ENCODE measurements at places on chromosomes 5 and 9.

DNA sequence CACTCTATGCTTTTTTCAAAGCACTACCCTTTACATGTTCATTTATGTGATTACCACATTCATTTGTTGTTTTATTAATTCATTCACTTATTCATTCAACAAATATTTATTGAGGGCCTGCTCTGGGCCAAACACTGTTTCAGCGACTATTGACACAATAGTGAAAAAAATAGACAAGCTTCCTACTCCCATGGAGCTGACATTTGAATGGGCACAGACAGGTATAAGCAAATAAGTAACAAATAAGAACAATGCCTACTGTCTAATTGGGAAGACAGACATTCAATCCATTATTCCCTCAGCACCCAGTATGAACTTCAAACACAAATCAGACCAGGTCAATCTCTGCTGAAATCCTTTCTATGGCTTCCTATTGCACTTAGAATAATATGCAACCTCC is 156.9 kb upstream of the NR3C1 start:
- DNase-seq: no peak

DNA sequence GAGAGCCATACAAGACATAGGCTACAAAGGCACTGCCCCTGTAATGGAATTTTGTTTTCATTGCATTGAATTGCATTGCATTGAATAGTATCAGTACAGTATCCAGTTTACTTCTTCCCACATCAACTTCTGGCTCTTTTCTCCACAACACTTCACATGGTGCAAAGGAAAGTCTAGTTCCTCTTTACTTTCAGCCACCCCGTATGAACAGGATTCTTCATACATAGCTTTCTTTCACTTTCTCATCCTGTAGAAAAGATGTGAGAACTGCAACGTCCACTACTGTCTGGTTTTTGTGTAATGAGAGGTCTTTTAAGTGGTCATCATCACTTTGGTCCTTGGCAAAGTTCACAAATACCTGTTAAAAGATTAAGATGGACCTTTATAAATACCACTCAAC is 20.2 kb downstream of the NIPSNAP3B start:
- DNase-seq: no peak

- DNase-seq: no peak
Measured at GRCh38 chr5:138408023-138408422, 30.8 kb upstream of the REEP2 start.

DNA sequence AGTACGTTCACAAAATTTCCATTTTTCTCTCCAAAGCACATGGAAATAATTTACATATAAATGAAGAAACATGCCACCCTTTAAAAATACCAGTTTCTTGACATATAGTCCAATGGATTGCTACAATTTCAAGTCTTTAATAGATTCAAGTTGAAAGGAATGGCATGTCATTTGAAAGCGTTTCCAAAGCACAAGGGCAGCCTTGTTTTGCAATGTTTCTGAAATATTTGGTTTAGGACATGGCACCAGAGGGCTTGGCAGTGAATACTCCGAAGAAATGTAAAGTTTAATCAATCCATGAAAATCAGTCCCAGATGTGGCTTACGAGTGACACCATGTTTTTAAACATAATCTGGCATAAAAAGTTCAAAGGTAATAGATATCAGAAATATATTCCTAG is 333.7 kb downstream of the PDE4D start:
- DNase-seq: no peak

DNA sequence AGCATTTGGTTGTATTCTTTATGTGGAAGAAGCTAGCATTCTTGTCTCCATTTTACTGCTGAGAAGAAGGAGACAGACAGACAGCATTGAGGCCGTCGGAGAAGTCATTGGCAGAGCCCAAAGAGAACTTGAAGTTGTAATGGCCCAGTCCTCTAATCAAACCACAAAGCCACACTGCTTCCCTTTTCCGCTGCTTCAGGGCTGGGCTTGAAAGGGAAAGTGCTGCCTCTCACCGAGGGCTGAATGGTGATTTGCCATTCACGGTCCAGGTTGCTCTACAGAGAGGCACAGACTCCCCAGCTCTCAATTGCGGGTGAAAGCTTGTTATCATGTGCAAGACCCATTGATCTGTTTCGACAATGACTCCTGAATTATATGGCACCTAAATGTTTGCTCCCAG is 25.6 kb upstream of the POU4F3 start:
- no peak for DNase-seq

DNA sequence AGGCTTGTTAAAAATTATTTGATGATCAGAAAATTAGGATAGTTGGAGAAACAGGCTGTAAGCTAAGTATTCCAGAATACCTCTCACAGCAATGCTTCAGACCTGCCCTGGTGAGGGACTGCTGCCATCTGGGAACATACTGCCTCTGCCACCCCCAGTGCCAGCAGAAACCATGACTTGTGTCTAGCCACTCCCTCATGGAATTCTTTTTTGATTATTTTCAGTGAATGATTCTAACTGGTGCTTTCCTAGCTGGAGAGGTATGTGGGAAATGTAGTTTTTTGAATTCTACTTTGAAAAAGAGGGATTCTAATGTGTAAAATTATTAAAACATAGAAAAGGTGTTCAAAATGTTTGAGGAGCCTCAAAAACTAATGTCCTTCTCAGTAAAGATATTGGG is 126.3 kb downstream of the HMHB1 start:
- DNase-seq: no peak

GRCh38 chr5:161765611-161766010 is 80.1 kb downstream of the GABRA6 start:
- DNase-seq: no peak

GRCh38 chr5:181069767-181070491 is 29.9 kb downstream of the BTNL9 start:
- peak; percentile 51 for DNase-seq

DNA sequence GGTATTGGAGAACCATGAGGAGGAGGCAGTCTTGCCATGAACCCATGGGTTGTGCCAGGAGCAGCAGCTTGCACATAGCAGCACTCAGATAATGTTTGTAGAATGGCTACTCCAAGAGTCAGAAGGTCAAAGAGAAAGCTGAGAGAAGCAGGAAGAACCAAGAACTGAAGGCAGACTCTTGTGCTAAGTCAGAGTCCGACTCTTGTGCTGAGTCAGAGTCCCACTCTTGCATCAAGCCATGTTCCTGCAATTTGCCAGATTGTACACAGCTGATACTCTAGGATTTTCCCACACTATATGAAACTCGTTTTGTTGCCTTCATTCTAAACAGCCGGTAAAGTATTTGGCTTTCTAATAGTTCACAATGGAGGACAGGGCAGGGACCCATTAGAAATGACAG is 26.2 kb upstream of the HSPA9 start:
- no peak for DNase-seq

GRCh38 chr5:148841519-148841918 is 15.1 kb downstream of the ADRB2 start:
- DNase-seq: no peak

DNA sequence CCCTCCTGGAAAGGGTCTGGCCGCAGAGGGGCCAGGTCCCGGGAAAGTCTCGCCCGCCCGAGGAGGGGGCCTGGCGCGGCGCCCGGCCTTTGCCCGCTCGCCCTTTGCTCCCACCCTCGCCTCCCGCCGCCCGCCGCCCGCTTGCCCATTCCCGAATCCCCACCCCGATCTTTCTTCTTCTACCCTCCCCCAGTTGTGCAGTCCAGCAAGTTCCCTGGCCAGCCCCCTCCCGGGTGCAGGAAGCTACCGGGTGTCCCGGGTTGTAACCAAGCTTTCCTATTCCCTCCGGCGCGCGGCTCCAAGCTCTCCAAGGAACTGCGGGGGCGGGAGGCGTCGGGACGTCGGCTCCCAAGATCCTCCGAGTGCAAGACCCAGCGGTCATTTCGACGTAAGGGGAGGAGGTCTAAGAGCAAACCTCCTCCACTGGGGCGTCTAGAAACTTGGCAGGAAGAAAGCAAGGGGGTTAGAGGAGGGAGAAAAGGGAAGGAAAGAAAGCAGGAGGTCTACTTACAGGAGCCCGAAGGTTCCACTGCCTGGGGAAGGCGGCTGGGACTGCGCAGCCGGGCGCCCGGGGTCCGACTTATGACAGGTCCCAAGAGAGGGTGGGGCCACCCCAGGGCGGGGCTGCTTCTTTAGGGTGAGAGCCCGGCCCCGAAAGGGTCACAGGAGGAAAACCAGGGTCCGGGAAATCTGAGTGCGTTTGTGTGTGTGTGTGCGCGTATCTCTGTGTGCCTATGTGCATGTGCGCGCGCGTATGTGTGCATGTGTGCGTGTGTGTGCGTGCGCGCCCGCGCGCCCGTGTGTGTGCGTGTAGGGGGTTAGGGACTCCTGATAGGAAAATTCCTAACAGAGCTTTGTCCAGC is at the start of gene PTGR1:
PTGR1 (minus strand) TSS at position 556 of the 863 bp plus-strand sequence. CDS start 2,225 bp downstream, outside the sequence.
- DNase-seq: peak; percentile 89

DNA sequence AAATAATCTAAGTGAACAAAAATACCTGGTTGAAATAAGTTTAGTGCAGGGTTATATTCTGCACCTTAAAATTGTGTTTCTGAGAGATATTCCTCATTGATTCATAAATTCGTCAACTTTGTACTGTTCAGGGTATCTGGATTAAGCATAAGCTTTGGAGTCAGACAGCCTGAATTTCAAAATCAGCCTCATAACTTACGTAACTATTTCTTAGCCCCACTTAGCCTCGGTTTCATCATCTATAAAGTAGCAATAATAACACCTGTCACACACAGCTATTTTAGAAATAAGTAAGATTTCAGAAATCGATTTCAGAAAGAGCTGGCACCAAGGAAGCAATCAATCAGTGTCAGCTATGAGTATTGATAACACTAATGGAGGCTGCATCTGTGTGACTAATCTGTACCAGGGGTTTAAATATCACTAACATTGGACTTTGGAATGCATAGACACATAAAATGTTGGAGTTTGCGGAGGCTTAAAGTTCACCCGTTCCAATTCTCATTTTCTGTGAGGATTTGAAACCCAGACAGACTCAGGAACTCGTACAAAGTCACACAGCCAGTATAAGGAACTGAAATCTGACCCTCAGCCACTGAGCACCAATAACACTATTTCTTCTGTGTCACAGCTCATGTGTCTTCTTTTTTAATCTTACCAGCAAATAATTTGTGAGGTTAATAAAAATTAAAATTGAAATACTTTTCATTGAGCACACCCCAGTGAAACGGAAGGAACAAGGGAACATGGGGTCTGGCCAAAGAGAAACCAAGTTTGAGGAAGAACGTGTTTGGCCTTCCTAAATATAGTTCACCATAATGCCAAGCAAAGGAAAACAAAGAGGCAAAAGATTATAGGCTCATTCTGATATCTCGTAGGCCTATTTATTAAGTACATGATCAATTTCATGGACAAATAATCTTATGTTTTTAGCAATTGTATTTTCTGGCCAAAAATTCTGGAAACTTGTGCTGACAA is 194.4 kb upstream of the PTGER4 start:
- no peak for DNase-seq

- no peak for DNase-seq
Measured at GRCh38 chr5:1436681-1437080, 8.6 kb downstream of the SLC6A3 start.

GRCh38 chr5:176440927-176441706 is 7.1 kb upstream of the FAF2 start:
- no peak for DNase-seq

DNA sequence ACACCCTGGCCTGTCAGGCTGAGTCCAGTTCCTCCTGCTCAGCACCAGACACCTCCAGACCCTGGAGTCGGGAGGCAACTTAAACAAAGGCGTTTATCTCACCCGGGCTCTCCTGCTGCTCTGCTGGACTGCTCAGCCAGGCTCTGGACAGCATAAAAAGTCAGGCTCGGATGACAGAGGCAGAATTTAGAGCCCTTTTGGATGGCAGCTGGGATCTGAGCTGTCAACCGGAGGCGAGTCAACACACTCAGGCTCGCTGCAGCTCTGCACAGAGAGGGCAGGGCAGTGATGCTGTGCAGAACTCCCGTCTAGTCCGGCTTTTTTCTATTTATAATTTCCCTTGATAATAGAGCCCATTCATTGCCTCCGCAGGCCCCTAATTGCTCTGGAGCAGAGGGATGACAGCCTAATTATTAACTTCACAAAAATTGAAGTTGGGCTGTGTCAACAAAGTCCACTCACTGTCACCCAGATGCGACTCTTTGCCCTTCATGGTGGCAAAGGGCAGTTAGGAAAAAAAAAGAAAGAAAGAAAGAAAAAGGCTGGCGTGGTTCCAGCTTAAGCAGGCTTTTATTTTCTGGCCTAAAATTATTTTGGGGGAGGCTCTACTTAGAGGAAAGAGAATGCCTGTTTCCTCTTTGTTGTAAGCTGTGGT is 37.6 kb downstream of the STC2 start:
- DNase-seq: peak; percentile 49

- no peak for DNase-seq
Measured at GRCh38 chr9:34862043-34862442, 96.0 kb upstream of the PHF24 start.

- no peak for DNase-seq
Measured at GRCh38 chr9:13845460-13845859, 468.5 kb downstream of the NFIB start.

- DNase-seq: no peak
Measured at GRCh38 chr5:112594095-112594850, 143.4 kb upstream of the APC start.

- DNase-seq: peak; percentile 75
Measured at GRCh38 chr9:70791936-70792335, 329.5 kb downstream of the TRPM3 start.

DNA sequence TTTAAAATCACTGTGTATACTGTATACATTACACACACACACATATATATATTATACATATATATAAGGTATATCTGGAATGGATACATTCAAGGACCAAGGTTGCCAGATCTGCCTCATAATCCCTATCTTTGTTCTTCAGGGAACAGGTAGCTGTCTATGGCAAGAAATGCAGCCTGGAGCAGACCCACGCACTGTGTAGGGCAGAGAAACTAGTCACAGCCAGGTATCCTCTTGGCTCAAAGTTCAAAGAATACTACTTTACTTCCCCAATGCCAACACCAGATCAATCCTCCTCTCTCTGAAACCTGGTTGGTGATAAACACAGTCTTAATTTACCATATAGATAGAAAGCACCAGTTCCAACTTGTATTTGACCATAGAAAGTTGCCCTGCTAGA is 313.6 kb downstream of the PRELID2 start:
- no peak for DNase-seq

DNA sequence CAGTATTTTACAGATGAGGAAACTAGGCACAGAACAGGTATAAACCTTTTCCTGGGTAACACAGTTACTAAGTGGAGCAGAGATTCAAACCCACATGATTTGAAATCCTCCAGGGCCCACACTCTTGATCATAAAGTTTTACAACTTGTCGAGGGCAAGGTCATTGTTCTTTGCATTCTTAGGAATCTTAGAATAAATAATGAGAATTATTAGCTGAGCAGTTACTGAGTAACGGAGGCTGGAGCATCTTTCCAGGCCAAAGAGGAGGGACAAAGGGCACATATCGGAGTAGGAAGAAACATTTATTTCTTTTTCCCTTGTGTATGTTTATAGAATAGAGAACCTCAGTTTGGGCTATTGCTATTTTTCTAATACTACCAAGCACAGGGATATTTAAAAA is 27.1 kb upstream of the F2R start:
- DNase-seq: no peak

- peak; percentile 93 for DNase-seq
Measured at GRCh38 chr9:34591248-34591916, 1.9 kb upstream of the CNTFR start.

Data from neural progenitor cell (in vitro differentiated cells).